DMS79 (cell line): ENCODE measurements at places on chromosomes 1 and 21.

DNA sequence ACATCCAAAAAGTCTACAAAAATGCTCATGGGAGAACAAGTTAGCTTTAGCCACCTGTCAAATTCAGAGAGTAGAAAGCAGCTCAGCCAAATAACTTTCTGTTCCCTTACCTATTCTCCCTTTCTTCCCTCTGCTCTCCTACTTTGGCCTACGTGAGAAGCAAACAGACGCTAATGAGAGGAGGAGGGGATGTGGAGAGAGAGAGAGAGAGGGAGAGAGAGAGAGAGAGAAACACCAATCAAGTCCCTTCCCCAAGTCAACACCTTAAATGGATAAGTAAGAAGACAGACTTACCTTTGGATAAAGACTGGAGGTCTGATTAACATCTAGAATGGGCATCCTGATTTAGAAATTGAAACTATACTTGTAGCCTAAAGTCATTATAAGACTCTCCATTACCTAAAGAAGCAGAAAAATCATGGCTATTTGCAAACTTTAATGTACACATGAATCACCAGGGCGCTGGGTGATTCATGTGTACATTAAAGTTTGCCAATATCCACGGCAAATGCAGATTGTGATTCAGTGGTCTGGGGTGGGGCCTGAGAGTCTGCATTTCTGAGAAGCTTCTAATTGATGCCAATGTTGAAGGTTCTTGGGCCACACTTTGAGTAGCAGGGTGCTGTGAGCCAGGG lies 13.1 kb upstream of the DUSP12 start:
- no peak for DNase-seq

DNA sequence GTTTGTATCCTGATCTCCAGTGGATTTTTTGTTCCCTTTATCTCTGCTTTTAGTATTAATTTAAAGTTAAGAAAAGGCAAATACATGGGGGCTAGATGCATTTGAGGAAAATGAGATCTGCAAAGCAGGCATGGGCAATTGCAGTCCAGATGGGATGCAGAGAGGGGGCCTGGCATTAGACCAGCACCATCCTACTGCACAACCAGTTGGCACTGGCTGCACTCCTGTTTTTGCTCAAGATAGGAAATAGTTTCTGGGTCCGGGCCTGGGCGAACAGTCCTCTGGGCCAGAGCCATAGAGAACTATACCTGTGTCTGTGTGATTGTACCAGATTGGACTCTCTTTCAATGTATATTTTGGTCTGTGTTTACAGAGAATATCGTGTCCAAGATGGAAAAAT lies 34.0 kb upstream of the LEPR start:
- DNase-seq, result no peak

- DNase-seq, result no peak
Observed at GRCh38 chr1:235806123-235806522, 60.6 kb downstream of the LYST start.

GRCh38 chr1:221723848-221724236 lies 18.0 kb downstream of the DUSP10 start:
- DNase-seq, result no peak

GRCh38 chr1:85228972-85229371 lies 28.2 kb upstream of the SYDE2 start:
- no peak for DNase-seq

- DNase-seq, result no peak
Observed at GRCh38 chr1:221182791-221183533, 303.7 kb downstream of the HLX start.

DNA sequence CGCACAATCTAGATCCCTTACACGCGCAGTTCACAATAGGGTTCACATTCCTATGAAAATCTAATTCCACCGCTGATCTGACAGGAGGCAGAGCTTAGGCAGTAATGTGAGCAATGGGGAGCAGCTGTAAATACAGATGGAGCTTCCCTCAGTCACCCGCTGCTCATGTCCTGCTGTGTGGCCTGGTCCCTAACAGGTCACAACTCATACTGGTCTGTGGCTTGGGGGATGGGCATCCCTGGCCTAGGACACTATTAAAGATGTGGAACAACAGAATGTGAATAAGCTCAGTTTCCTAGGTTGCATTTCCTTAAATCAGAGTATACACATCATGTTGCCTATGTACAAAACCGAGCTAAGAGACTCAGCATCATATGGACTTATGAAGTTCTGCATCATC lies 16.2 kb downstream of the IFI44 start:
- no peak for DNase-seq
